ENCODE measurements at places on chromosomes 1 and 21. TPM values are rescaled to one million over a fixed set of nuclear protein-coding genes. Genes with fewer than 3 reads are reported as not detected.

DNA sequence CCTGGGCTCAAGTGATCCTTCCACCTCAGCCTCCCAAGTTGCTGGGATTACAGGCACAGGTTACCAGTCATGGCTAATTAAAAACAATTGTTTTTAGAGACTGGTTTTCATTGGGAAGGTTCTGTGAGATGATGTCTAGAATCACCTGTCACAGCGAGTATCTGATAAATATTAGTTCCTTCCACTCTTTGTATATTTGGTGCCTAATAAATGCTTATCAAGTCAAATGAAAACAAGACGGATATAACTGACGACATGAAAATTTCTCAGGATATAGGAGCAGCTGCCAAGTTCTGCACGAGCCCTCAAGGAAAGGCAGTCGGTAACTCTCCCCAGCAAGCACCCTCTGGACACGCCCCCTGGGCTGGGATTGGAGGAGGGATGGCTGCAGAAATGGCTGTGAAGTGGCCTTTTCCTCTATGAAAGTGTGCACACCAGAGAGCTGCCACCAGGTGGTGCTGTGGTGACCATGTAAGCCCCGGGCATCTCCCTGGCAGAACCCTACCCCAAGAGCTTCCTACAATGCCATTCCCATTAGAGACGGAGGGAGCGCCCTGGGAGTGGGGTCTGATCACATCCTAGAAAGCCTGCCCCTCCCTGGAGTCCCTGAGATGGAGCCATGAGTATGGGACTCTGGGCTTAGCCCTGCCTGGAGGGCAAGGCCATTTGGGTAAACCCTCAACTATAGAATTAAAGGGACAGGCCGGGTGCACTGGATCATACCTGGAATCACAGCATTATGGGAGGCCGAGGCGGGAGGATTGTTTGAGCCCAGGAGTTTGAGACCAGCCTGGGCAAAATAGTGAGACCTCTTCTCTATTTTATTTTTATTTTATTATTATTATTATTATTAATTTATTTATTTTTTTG lies 50.9 kb downstream of the HTR6 start:
- DNase-seq, result peak; percentile 93

DNA sequence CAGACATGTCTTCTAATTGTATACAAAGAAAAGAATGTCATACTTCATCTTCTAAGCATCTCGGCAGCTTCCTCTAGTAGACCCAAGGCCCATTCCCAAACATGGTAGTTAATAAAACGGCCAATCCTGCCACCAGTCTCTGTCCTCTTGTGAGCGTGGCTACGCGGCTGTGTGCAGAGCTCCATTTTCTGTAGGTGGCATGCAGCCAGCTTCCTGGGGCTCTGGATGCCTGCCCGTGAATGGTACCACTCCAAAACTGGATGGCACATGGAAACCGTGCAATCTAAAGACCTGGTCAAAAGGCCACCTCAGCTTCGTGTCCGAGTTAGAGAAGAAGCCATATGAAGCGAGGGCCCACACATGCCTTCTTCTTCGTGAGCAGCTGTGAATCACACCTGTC lies 110.7 kb downstream of the SIPA1L2 start:
- peak; percentile 59 for DNase-seq

GRCh38 chr1:210407207-210407886 lies 78.6 kb downstream of the HHAT start:
- peak; percentile 69 for DNase-seq

- no peak for DNase-seq
Measured at GRCh38 chr1:111723871-111724270, 15.3 kb downstream of the INKA2 start.

DNA sequence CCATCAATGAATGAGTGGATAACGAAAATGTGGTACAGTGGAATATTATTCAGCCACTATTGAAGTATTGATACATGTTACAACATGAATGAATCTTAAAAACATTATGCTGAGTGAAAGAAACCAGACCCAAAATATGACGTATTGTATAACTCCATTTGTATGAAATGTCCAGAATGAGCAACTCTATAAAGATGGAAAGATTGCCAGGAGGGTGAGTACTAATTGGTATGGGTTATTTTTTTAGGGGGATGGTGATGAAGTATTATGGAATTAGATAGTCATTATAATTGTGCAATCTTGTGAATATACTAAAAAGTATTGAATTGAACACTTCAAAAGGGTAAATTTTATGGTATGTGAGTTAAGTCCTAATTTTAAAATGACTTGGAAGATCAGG lies 278.6 kb downstream of the SIPA1L2 start:
- DNase-seq, result no peak

GRCh38 chr1:47262787-47263413 lies 30.9 kb upstream of the TAL1 start:
- peak; percentile 14 for DNase-seq

Gene KRTAP19-3
- not detected for total RNA-seq

Gene TDRD5
- 0.81 TPM for total RNA-seq

Gene SYPL2
- 7.9 TPM for total RNA-seq

GRCh38 chr1:239446611-239447010 lies 60.2 kb downstream of the CHRM3 start:
- no peak for DNase-seq

DNA sequence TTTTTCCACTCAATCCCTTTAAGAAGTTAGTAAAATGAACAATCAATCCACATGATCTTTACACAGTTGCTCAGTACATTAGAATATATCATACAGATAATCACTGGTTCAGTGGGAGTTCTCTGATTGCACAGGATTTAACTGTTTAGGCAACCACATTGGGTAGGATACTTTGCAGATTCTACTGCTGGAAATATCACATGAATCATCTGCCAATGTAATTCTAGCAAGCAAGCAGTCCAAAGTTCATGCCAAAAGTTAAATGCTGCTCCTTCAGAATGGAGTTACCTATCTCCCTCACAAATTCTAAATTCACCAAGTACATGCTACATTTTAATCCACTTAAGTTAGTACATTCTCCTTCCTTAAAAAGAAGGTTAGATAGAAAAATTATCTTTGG lies 52.4 kb downstream of the NEGR1 start:
- no peak for DNase-seq

Gene FGR
- 7.1 TPM for total RNA-seq

GRCh38 chr1:155717041-155717440 lies 28.1 kb downstream of the DAP3 start:
- no peak for DNase-seq

GRCh38 chr1:83102630-83103071 lies 896.3 kb downstream of the TTLL7 start:
- DNase-seq, result no peak

- no peak for DNase-seq
Measured at GRCh38 chr1:116988248-116988647, 13.3 kb upstream of the CD101 start.

Gene GJA8
- not detected for total RNA-seq

- no peak for DNase-seq
Measured at GRCh38 chr1:27380766-27381733, 2.1 kb downstream of the CD164L2 start.

DNA sequence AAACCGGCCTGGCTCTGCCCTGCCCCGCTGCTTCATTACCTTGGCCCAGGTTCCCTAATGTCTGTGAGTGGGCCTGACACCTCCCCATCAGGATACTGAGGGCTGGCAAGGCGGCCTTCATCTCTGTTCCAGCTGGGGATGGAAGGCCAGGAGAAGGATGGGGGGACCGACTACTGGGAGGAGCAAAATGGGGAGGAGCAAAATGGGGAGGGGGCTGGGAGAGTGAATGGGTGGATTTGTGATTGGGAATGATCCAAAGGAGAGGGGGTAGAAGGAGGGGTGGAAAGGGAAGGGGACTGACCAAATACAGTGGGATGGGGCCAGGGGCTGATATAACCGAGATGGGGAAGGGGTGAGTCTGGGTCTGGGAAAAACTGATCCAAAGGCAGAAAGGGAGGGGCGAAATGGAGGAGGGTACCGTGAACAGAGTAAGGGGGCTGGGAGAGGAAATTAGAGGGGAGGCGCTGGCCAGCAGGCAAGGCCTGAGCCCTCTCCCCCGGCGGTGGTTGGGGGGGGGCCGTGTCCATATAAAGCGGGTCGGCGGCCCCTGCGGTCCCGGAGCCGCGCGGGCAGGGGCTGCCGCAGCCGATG lies at the start of gene FOXE3:
Gene FOXE3, plus strand, starts transcription at position 558 of the 591 bp plus-strand sequence. Its CDS starts 31 bp downstream, at position 589.
- DNase-seq, result no peak

DNA sequence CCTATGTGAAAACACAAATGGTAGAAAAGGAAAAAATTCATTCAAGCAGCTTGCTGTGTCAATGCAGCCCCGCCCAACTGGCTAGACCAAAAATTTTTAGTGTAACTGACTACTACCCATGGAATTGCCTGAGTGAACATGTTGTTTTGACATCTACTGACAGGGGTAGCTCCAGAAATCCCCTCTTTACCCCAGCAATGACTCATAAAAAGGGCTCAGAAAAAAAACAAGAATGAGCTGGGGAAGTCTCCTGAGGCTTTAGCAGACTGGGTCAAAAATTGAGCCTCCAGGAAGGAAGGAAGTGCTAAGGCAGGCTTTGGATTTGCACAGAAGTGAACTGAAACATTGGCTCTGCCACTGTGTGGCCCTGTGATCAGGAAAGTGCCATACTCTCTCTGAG lies 24.4 kb upstream of the FGGY start:
- DNase-seq, result peak; percentile 10

DNA sequence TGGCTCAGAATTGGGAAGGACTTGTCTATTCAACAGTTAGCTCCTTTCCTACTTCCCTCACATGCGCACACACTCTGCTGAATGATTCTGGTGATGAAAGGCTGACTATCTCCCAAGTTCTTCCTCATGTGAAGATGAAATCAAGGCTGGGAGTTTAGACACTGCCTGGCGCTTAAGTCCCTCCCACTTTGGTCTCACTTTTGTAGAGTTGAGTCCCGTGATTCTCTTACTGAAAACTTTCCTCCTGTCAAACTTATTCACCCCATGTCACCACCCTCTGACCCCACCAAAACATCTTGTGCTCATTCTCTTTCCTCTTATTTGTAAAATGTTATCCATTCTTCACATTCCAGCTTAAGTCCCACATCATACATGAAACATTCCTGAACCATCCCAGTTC lies 8.4 kb upstream of the MRPS6 start:
- no peak for DNase-seq

- DNase-seq, result no peak
Measured at GRCh38 chr1:193971595-193971994, 785.2 kb upstream of the B3GALT2 start.

GRCh38 chr1:16418823-16419425 lies 18.3 kb downstream of the SPATA21 start:
- DNase-seq, result no peak

- DNase-seq, result no peak
Measured at GRCh38 chr1:230923176-230923575, 54.9 kb upstream of the C1orf198 start.

Gene CD48
- total RNA-seq, result 4.3 TPM

Gene OR2AK2
- total RNA-seq, result not detected

Gene FAM177B
- total RNA-seq, result not detected

DNA sequence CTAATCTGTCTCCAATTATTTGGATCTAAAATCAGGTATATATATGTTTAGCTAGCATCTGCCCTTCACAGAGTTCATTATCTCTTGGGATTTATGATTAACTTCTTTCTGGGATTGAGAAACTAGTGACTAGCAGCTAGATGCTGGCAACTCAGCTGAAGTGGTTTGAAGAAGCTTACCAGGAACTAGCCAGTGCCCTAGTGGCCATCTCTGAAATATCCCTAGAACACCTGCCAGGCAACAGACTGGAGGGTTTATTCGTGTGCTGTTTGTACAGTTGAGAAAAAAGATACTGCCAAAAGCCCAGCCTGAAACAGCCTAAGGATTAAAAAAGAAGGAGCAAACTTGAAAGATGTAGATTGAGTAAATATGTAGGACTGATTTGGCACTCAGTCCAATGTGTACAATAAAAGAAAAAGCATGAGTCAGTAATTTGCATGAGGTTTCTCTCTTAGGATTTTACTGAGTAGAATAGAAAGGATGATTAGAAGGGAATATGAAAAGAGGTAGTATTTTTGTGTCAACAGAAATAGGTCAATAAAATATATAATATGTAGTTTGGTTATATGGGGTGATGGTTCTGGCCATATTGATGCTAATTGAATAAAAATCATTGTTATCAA lies 1144.6 kb upstream of the ADGRL2 start:
- no peak for DNase-seq

GRCh38 chr1:68814067-68814466 lies 317.2 kb upstream of the DEPDC1 start:
- DNase-seq, result no peak

GRCh38 chr1:154871374-154871773 lies 1.3 kb upstream of the KCNN3 start:
- DNase-seq, result no peak

GRCh38 chr1:11641776-11642305 lies 12.4 kb downstream of the FBXO2 start:
- DNase-seq, result no peak

All from thyroid gland (tissue), 4 donors.